H4 (cell line): ENCODE measurements at places on chromosomes 6 and 20.
A peak's percentile ranks its signal among the peaks of the same experiment; 100 is the strongest.

GRCh38 chr20:24961384-24962181 is 12.5 kb downstream of the CST7 start:
- DNase-seq: no peak

DNA sequence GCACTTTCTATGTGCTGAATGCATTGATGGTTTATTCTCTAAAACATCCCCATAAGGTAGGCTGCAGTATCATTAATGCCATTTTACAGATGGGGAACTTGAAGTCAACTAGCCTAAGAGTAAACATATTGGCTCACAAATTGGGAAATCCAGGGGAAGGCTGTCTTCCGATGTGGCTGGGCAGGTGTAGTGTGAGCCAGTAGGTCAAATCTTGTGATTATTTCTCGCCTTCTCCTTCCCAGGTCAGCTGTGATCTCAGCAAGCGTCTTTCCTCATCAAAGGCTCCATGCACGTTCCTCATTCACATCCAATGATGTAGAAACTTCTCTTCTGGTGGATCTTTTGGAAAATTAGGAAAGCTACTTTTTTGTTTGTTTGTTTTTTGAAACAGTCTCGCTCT is 94.1 kb upstream of the SHLD1 start:
- no peak for DNase-seq

DNA sequence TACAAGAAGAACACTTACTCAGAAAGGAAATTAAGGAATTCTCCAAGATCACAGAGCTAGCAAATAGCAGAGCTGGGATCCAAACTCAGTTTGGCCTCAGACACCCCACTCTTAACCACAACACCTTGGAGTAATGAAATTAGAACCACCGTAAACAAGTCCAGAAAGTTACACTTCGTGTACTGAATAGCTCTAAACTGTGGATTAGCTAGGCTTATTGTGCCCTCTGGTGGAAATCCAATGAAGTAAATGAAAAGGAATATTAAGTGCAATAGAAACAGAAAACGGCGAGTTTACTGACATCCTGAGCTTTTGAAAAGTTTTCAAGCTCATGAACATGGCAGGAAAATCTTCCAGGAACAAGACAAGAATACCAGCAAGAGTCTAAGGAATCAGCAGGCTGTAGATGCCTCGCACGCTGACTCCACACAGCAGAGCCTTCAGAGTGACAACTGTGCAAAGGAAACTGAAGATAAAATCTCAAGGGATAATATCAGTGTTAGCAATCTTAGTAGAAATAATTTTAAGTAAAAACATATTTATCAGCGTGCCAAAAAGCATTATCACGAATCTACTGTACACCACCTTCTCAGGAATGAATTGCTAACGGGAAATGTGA is 34.6 kb downstream of the FBXO5 start:
- DNase-seq: peak; percentile 23

- no peak for DNase-seq
These were observed 255.6 kb downstream of the LRFN2 start for GRCh38 chr6:40331545-40331944.

GRCh38 chr6:48747471-48747870 is 636.5 kb upstream of the PTCHD4 start:
- no peak for DNase-seq

DNA sequence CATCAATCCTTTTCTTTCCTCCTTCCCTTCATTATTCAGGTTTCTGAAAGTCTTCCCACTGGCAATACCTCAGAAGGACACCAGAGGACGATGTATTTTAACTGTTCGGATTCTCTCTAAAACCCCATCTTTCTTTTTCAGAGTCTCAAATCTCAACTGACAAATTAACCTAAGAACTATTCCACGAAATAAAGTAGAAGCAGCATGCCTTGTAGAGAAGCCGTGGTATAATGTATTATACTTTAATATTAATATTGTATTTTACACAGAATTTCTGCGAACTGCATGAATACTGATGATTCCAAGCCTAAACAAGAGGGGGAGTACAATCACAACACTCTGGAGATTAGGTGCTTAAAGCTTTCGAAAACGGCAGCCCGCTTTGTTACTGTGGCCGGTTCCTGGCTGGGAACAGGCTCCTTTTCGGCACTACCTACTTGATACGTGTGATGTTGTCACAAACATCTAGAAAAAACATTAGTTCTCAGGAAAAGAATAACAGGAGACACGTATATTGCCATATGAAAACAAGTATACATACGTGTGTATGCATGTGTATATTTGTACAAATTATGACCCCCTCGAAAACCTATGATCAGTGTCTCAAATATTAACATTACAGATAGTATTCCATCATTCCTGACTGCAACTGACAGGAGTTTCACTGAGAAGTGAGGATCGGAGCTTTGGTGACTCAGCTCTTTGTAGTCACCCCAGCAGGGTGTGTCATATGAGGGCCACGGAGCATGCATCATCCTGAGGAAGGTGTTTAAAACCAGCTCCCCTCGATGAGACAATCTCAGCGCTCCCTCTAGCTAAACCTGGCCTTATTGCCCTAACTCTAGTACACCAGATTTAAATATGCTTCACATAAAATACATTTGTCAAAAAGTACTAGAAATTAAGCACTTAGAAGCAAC is 319.7 kb upstream of the TCF21 start:
- DNase-seq: peak; percentile 76

DNA sequence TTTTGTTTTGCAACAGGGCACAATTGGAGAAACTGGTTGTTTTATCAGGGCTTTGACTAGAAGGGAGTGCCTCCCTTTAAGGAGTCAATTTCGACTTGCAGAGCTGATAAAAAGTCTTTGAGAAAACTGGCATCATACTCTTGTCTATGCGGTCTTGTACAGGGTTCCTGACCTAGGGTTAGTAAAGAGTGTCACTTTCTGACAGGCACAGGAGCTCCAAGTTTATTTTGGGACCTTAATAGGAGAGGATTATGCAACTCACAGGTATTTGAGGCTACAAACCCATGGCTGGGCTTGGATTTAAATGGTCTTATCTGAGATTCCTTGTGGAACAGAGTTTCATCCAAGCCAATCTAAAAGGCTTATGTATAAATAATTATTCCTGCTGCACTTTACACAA is 365.4 kb downstream of the HTR1B start:
- no peak for DNase-seq

GRCh38 chr6:155078331-155078745 is 83.2 kb downstream of the TIAM2 start:
- DNase-seq: no peak

- no peak for DNase-seq
These were observed 12.7 kb upstream of the ZBTB46 start for GRCh38 chr20:63843778-63844177.

DNA sequence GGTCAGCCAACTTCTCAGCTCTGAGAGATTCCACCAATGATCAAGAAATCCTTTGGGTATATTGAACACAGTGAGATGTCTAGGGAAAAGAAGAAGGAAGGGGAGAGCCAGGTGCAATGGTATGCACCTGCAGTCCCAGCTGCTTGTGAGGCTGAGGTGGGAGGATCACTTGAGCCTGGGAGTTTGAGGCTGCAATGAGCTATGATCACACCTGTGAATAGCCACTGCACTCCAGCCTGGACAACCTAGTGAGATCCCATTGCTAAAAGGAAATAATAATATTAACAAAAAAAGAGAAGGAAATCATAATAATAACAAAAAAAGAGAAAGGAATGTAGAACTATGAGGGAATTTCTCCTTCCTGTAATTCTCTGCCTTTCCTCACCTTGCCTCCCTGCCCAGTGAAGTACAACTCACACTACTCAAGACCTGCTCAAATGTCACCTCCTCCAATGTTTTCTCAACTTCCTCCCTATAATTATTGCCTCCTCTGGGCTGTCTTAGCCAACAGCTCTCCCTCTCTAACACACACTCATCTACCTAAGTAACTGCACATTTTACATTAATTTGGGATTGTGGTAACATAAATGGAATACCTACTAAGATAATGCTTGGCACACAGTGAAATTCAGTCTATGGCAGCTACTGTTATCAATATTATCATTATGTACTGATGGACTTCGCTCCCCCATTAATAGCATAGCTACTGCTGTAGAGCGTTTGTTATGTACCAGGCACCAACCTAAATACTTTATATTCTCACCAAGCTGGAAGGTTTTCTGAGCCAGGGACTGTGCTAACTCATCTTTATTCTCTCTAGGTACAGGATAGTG is 103.6 kb downstream of the KIF13A start:
- no peak for DNase-seq

- no peak for DNase-seq
These were observed 367.2 kb upstream of the MAN1A1 start for GRCh38 chr6:119716668-119717270.

DNA sequence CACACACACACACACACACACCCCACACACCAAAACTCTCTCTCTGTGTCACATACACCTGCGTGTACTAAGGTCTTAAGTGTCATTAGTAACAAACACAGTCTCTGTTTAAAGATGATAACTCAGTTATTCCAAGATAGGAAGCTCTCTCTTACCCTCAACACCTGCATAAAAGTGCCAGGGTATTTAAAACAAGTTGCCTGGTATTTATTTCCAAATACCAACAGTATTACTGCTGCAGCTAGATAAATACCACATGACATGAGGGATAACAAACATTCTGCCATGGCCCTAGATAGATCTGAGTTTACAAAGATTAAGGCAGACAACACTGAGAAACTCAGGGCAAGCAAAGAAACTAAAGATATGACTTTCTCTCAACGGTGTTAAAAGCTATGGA is 118.5 kb downstream of the SIM1 start:
- DNase-seq: no peak

- DNase-seq: no peak
These were observed 40.4 kb upstream of the POPDC3 start for GRCh38 chr6:105220186-105220585.

GRCh38 chr20:21519136-21519584 is 5.3 kb upstream of the NKX2-2 start:
- no peak for DNase-seq

GRCh38 chr6:151067684-151068596 is 171.8 kb upstream of the AKAP12 start:
- DNase-seq: peak; percentile 89

DNA sequence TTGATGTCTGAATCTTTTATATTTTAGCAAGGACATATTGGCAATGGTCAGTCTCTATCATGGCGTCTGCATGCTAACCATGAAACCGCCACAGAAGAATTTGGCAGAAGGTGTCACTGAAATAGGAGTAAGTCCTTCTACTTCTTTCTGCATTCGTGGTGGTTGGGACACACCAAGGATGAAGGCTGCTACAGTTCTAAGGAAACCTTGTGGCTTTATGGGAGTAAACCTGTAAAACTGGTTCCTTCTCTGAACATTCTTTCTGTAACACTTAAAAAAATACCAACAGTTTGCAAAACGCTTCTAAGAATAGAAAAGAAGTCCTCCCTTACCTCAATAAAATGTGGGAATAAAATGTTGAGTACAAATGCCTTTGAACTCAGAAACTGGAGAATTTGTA is 195.3 kb downstream of the SLC24A3 start:
- DNase-seq: no peak

- no peak for DNase-seq
These were observed 4.6 kb upstream of the RGS17 start for GRCh38 chr6:153135681-153136080.
